ENCODE measurements at places on chromosomes 6 and 20.

DNA sequence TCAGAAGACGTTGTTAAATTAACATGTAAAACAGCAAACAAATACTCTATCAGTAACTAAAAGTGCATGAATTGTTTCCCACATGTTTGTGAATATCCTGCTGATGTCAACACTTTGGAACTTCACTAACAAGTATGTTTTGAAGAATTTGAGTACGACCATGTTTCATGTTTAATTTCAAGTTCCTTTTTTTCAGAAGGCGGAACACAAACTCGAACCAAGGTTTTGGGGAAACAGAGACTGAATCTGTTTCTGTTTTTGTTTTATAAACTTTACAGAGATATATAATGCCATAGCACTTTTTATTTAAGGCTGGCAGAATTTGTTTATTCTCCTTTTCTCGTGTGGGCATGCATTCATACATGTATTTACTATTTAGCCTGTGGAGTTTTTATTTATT lies 509.3 kb upstream of the CITED2 start:
- no peak for DNase-seq

DNA sequence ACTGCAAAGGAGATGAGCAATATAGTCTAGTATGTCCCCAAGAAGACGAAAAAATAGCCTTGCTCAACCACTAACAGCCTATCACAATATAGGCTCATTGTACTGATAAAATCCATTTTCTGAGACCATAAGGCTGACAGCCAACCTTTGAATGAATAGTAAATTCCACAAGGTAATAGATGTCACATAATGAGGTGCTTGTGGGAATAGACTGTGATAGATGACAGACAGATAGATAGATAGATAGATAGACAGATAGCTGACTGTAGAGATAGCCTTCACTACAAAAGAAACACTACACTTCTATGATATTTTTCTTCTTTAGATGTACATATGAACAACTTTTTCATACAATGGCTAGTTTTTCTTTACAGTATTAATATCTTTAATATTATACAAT lies 760.3 kb upstream of the NRSN1 start:
- DNase-seq: no peak

GRCh38 chr6:4066029-4066755 lies 12.7 kb downstream of the FAM217A start:
- DNase-seq: no peak

DNA sequence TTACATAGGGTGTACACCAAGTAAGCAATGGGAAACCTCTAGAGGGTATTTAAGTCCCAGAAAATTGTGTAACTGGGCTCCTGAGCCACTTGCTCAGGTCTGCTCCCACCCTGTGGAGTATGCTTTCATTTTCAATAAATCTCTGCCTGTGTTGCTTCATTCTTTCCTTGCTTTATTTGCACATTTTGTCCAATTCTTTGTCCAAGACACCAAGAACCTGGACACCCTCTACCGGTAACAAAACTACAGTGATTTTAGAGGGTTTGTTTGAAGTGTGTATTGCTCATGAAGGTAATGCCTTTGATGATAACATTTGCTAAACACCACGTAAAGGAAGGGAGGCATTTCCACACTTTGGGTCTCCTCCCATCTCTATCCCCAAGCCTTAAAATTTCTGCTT lies 46.2 kb downstream of the MYB start:
- DNase-seq: no peak

DNA sequence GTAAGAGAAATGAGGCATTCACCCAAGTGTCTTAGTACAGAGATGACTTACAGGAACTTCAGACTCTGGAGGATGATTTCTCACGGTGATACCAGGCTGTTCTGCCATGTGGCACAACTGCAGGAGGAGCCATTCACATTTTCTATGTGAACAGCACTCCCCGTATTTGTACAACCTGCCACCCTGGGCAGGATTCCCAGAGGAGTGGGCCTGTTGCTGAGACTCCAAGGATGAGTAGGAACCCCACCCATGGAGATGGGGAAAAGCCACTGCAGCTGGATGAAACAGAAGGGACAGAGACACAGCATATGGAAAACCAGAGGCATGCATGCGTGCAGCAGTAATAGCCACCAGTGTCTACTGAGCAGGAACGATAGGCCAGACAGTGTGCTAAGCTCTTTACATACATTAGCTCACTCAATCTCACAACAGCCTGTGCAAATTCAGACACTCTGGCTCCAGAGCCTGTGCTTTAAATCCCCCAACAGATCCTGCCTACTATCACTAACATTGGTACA lies 48.0 kb upstream of the PTPRT start:
- DNase-seq: no peak

DNA sequence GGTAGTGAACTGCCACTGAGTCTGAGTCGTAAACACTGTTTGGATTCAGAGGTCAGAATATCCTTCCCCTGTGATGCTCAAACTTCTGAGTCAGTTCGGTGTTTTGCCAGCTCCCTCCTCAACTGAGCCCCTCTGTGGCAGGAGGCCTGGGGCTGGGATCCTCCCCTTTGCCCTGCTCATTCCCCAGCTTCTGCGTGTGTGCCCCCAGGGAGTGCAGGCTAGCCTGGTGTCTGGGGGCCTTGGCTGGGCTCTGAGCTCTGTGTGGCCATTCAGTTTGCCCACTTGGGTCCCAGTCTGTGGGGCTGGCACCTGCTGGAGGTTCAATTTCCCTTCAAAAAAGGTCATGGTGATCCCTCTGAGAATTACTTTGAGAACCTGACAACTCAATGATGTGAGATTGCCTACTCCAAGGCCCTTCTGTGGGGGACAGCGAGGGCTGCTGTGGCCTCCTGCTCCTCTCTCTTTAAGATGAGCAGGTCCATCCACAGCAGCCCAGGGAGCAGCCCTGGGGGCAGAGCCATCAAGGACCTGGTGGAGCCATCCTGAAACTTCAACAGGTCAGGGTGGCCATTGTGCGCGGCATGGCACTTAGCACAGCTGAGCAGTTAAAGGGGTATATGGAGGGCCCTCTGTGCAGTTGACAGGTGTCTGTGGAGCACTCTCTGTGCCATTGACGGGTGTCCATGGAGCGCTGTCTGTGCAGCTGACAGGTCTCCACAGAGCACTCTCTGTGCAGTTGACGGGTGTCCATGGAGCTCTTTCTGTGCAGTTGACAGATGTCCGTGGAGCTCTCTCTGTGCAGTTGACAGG lies 147.2 kb downstream of the SYCP2 start:
- DNase-seq: no peak

DNA sequence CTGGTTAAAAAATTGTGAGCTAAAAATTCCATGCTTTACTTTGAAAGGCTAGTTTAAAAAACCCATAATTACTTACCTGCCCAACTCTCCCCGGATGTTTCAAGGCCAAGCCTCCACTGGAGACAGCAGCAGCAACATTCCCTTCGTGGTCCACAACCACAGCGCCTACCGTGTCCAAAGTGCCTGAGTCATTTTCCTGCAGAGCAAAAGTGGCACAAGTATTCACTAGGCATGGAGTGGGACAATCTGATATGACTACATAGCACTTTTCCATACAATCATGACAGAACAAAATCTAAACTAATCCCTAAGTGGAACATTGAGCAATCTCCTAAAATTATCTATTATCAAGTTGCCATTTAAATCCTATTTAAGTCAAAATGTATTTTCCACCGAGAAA lies 104.8 kb downstream of the TASP1 start:
- no peak for DNase-seq

GRCh38 chr6:61210549-61210948 lies 1075.5 kb downstream of the KHDRBS2 start:
- no peak for DNase-seq

DNA sequence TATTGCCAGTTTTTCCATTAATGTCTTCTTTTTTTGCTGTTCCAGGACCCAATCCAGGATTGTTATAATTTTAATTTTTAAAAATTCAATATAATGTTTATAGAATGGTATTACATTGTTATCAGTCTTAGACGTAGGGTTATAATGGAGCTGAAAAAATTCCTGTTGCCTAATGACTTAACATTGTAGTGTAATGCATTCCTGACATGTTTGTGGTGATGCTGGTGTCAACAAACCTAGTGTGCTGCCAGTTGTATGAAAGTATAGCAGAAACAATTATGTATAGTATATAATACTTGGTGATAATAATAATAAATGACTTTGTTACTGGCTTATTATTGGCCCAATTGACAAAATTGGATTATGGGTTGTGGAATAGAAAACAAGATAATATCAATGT lies 30.4 kb downstream of the KIZ start:
- no peak for DNase-seq

DNA sequence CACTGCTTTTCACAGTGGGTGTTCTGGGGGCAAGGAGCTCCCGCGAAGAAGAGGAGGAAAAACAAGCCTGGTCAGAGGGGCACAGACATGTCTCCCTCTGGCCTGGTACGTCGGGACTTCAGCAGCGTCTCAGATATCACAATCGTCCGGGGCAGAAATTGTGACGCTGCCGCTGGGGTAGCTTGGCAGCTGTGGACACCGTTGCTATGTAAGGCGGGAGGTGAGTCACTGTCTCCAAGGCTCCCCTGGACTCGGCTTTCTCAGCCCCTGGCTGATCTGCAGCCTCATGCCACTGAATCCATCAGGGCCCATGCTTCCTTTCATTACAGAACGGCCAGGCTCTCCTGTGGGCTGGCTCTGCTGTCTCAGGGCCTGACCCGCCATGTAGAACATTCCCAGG lies 98.7 kb downstream of the SULF2 start:
- DNase-seq: no peak

DNA sequence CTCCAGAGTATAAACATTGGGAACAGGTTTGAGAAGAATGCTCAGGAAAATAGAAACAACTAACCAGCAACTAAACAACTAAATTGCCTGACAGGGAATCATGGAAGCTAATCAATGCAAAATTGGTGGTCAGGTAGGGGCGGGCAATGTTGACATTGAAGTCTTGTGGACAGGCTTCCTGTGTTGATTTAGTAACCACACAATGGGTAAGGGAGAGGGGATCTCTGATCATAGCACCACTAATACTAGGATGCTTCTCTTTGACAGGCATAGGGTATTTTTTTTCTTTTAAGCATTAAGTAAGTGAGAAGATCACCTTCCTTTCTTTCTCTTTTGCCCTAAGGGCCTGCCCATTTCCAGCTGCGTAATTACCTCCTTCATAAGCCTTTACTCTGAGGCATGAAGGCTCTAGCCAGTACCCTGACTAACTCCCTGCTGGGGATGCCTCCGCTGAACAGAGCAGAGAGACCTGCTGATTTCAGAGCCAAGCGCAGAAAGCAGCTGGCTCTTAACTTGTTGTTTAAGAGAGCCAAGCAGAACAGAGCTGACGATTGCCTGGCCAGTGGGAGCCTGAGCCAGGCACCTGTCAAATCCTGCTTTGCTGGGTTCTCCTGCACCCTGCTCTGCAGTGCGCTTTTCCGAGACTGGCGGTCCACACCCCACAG lies 118.7 kb downstream of the BMP2 start:
- no peak for DNase-seq

DNA sequence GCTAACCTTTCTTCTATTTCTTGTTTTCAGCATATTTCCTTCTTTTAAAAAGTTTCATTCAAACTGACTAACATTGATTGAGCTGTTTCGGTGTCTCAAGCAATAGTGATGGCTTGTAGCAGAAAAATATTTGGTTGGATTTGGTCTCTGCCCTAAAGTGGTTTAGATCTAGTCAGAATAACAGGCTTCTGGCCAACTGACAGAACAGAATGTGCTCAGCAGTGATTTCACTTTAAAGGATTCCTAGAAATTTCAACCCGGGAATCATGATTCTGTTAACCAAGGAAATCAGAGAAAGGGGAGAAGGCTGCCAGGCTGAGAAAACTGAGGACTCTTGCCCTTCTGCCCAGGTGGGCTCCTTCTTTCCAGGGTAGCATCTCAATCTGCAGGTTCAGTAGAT lies 16.6 kb upstream of the GSTA1 start:
- no peak for DNase-seq

DNA sequence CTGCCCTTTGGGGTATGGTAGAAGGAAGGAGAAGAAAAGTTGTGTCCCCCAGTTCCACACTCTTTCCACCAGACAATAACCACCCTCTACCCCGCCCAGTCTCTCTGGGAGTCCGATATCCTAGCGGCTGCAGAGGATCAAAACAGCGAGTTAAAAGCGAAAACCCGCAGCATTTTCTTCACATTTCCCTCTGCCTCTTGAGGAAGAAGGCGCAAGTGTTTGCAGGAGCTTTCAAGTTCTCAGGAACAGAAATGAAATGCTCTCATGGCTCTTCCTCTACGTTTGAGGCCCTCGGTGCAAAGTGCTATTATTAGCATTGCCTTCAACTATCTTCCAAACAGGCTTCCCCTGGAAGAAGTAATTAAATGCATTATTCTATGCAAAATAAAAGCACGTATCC lies 52.2 kb upstream of the CCDC167 start:
- no peak for DNase-seq

GRCh38 chr6:12286373-12287110 lies 3.6 kb upstream of the EDN1 start:
- DNase-seq: no peak

- DNase-seq: no peak
Observed at GRCh38 chr6:49515485-49516146, 15.9 kb downstream of the GLYATL3 start.

GRCh38 chr6:52475307-52475706 lies 55.2 kb downstream of the EFHC1 start:
- no peak for DNase-seq

DNA sequence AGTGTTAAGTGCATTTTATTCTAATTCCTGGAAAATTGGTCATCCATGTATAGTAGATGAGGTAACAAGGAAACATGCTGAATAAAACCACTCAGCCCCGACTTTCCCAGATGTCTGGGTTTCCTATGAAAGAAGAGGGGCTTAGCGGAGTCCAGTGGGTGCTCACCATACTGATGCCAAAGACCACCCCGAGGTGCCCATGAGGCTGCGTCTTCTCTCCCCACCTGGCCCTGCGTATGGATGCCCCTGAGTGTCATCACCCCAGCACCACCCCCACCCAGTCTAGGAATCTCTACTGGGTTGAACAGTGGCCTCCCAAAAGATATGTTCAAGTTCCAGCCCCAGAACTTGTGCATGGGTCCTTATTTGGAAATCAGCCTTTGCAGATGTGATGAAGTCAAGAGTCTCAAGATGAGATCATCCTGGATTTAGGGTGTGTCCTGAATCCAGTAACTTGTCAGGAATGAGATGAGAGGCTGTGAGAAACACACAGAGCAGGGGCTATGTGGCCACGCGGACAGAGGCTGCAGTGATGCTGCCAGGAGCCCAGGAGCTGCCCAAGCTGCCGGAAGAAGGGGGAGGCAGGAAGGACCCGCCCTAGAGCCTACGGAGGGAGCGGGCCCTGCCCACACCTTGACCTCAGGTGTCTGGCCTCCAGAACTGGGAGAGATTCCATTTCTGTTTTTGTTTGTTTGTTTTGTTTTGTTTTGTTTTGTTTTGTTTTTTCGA lies 124.6 kb upstream of the CDH4 start:
- no peak for DNase-seq

- DNase-seq: no peak
Observed at GRCh38 chr6:13228264-13229204, 99.8 kb downstream of the TBC1D7 start.
